A549 treated with dexamethasone at 1 μM for 4 hours (cell line): ENCODE measurements at places on chromosomes 3 and 15. TPM values are rescaled to one million over a fixed set of nuclear protein-coding genes. Genes with fewer than 3 reads are reported as not detected.

IL17RE gene
- total RNA-seq: 0.88 to 1.7 TPM (median 1.5 TPM) in 5 replicates

TASOR gene
- 19.1 to 23.1 TPM (median 21.7 TPM) in 5 replicates for total RNA-seq

PSTPIP1 gene
- total RNA-seq: 0.21 to 0.43 TPM (median 0.25 TPM) in 5 replicates

C3orf49 gene
- total RNA-seq: not detected in 5 replicates

UROC1 gene
- not detected in 5 replicates for total RNA-seq

PRRT3 gene
- total RNA-seq: 1.2 to 1.9 TPM (median 1.7 TPM) in 5 replicates

RSL24D1 gene
- total RNA-seq: 90.1 to 107 TPM (median 100 TPM) in 5 replicates

CHDH gene
- 1.4 to 2.4 TPM (median 1.8 TPM) in 5 replicates for total RNA-seq

VEPH1 gene
- total RNA-seq: 0.25 to 0.73 TPM (median 0.48 TPM) in 5 replicates

ISLR2 gene
- 0.06 to 0.22 TPM (median 0.15 TPM) in 5 replicates for total RNA-seq

FRMD5 gene
- 1.8 to 2.3 TPM (median 2.0 TPM) in 5 replicates for total RNA-seq

ZNF148 gene
- 7.6 to 13.9 TPM (median 12.4 TPM) in 5 replicates for total RNA-seq

KPNA1 gene
- total RNA-seq: 50.3 to 76.3 TPM (median 67.9 TPM) in 5 replicates

CASR gene
- total RNA-seq: not detected in 5 replicates

SLC9A9 gene
- total RNA-seq: 0.07 to 0.40 TPM (median 0.27 TPM) in 5 replicates
